ENCODE measurements at places on chromosomes 2 and 18.

GRCh38 chr2:100518801-100519200, 44.0 kb upstream of the PDCL3 start:
- no peak for DNase-seq

- DNase-seq, result no peak
These were observed 9.1 kb upstream of the PTPRM start for GRCh38 chr18:7557973-7558372.

GRCh38 chr2:234026693-234027254, 23.7 kb upstream of the SPP2 start:
- DNase-seq, result no peak

DNA sequence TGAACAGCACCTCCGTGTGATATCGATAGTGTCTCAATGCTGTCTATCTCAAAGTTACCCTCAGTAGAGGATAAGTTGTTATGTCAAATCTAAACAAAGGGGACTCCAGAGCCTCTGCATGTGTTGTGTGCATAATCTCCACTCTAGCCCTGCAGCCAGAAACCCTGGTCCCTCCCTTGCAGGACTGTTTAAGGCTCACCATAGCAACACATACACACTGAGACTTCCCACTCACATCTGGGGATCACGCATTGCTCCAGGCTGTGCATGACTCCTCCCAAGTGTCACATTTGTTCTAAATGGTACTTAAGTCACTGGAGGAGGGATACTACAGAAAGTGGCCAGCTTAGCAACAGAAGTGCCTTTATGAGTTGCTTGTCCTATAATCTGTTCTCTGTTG, 258.6 kb upstream of the CRIM1 start:
- no peak for DNase-seq

DNA sequence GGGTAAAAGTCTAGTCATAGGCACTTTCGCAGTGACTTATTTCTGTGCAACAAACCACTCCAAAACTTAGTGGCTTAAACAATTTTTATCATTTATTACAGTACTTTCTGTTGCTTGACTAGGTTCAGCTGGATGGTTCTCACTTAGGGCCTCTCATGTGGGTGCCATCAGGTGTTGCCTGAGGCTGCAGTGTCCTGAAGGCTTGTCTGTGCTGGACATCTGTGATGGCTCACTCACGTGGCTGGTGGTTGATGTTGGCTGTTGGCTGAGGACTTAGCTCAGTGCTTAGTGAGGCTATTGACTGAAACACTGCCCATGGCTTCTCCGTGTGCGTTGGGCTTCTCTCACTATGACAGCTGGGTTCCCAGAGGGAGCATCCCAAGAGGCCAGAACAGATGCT, 81.4 kb upstream of the GCFC2 start:
- DNase-seq, result no peak

DNA sequence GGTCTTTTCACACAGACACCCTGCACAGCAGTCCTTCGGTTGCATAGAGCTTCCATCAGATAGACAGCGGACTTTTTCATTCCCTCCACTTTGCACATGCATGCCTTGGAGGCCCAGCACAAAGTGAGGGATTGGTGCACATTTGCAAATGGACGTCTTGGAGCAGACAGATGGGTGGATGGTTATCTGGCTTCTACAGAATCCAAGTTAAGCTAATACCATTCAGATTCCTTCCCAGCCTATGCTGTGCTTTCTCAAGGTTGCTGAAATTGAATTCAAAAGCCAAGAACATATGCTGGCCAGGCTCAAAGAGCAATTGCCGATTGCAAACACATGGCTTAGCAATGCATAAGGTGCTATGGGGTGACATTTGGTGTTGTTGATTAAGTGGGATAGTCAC, 186.4 kb downstream of the VAPA start:
- DNase-seq, result no peak

GRCh38 chr2:73006969-73007710, 64.4 kb downstream of the SFXN5 start:
- DNase-seq, result no peak

GRCh38 chr2:128324008-128324896, 5.6 kb upstream of the HS6ST1 start:
- DNase-seq, result no peak

GRCh38 chr2:5749347-5749746, 57.2 kb downstream of the SOX11 start:
- DNase-seq, result no peak

DNA sequence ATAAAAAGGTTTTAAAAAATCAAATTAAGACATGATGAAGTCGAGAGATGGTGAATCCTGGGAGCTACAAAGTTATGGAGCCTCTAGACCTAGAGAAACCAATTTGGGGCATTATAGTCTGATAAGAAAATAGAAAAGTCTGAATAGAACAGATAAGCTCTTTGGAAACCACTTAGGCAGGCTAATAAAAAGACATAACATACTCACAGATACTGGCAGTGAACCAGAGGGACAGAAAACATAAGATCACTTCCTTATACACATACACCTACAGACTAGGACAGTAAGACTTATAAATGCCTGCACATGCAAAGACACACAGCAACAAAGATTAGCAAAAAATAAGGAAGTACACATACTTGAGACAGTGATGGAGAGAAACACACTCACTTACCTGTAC, 20.0 kb downstream of the SMC6 start:
- DNase-seq, result no peak

DNA sequence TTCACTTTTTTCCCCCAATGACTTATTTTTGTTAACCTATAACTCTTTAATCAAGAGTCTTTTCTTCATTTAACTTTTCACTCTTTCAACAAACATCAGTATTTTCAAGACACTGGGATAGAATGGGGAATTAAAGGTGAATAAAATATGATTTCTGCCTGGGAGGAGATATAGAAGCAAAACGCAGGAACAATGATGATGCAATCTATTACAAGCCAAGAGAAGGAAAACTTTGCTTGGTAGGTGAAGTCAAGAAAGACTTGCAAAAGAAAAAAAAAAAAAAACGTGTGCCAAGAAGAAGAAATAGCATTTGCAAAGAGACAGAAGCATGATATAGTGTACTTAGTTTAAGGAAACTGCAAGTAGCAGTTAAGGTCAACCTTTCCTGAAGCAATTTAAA, 207.3 kb upstream of the KCNH7 start:
- no peak for DNase-seq

DNA sequence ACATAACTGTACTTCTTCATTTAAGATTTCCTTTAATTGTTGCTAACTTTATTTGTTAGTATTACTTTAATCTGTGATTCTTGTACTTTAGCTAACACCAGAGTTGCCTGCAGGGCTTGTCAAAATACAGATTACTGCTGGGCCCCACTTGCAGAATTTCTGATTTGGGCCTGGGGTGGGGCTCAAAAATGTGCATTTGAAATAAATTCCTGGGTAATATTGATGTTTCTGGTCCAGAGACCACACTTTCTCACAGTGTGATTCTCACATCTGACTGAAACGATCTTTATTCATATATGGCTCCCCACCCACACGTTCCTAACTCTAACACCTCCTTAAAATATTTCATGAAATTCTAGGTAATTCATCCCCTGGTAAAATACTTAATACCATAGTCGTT, 452.6 kb upstream of the ACVR2A start:
- DNase-seq, result no peak

DNA sequence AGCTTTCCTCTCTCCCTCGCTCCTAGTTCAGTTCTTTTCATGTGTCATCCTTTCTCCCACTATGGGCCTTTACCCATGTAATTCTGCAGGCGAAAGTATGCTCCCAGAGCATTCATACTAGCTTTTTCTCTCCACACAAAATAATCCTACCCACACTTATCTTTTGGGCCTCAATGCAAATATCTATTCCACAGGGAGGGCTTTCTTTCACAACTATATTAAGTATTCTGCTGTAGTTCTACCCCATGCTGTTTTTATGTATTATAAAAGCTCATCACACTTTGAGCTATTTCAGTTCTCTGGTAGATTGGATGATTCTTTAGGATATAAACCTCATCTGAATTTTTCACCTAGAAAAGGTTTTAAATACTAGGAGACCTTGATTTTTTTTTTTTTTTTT, 774.6 kb upstream of the CRIM1 start:
- no peak for DNase-seq

DNA sequence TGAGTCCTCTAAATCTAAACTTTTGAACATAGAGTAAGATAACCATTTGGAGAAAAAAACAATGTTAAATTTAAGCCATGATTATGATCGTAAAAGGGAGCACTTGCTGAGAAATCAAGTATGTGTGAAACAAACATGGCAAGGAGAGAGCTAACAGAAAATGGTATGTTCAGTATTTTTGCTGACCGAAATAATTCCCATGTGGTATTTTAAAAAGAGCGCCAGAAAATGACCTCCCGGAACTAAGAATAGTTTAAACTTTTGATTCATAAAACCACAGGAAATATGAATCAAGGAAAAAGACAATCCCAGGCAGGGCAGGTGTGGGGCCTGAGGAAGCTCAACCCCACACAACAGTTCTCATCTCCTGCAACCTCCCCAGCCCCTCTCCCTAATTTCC, 74.2 kb downstream of the DOCK10 start:
- no peak for DNase-seq

DNA sequence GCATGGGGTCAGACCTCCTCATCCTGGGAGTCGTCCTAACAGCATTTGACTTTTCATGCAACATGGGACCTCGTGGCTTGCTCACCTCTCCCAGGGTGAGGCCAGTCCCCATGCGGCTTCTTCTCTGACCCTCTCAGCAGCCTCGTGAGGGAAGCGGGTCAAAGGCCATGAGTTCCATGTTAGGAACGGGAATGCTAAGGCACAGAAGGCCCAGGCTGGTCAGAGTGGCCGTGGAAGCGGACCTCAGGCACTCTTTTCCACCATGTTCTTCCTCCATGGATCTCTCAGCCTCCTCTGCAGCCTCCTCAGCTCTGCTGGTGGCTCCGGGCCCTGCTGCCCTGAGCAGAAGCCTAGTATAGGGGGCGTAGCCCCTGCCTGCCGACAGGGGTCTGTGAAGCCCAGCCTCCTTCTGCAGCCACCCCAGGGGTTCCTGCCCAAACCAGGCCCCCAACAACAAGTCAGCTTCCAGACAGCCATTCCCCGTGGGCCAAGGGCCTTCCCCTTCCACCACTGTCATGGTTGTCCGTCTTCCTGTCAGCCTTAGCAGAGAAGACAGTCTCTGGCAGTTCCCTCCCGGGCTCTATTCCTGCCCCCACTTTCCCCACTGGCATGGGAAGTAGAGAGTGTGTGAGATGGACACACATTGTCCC, 60.0 kb upstream of the OTOF start:
- no peak for DNase-seq

GRCh38 chr2:237904831-237905599, 45.6 kb downstream of the RAMP1 start:
- DNase-seq, result no peak

- no peak for DNase-seq
These were observed 6.2 kb downstream of the NAB1 start for GRCh38 chr2:190655113-190655512.

GRCh38 chr2:159399716-159400415, 113.4 kb upstream of the WDSUB1 start:
- DNase-seq, result no peak

GRCh38 chr2:129728035-129728972, 251.2 kb upstream of the RAB6C start:
- no peak for DNase-seq

DNA sequence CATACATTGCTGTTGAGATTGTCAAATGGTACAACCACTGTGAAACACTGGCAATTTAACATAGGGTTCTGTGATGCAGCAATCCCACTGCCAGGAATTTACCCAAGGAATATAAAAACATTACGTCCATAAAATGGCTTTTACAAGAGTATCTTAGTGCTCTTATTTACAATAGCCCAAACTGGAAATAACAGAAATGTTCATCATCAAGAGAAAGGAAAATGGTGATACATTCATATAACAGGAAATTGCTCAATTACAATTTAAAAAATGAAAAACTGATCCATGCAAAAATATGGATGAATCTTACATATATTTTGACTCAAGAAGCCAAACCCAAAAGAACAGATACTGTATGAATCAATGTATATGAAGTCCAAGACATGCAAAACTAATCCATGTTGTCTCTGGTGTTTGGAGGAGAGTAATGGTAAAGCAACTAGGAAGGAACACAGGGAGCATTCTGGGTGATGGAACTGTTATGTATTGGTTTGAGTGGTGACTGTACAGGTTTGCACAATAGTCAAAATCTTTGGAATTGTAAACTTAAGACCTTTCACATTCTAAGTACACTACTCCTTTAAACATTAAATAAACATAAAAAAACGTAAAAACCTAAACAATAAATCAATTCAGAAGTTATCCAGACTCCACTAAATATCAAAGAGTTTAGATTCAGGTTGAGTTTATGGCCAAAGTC, 104.8 kb upstream of the WDR75 start:
- DNase-seq, result no peak

DNA sequence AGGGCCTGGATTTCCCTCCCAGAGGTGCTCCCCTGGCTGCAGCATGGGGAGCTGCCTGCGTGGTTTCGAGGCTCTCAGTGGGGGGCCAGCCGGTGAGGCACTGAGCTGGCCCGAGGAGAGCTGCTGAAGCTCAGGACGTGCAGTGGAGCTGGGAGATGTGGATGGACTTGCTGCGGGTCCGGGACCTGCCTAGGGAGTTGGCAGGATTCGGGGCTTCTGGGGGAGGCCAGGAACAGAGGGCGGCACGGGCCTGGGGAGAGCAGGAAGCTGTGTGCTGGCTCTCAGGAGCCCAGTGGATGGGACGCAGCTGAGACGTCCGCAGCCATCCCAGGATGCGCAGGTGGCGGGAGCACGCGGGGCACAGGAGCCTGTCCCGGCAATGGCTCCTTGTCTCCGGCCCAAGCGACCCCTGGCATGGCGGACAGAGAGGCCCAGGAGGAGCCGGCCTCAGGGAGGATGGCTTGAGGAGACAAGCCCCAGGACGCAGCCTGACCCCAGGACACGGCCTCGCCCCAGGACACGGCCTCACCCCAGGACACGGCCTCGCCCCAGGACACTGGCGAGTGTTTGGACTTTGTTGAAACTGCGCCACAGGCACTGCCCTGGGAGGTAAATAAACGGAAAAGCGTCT, 116.1 kb downstream of the NFATC1 start:
- DNase-seq, result no peak

- no peak for DNase-seq
These were observed 104.8 kb downstream of the LBH start for GRCh38 chr2:30336084-30336483.

GRCh38 chr2:148896136-148896535, 21.1 kb downstream of the KIF5C start:
- DNase-seq, result no peak

DNA sequence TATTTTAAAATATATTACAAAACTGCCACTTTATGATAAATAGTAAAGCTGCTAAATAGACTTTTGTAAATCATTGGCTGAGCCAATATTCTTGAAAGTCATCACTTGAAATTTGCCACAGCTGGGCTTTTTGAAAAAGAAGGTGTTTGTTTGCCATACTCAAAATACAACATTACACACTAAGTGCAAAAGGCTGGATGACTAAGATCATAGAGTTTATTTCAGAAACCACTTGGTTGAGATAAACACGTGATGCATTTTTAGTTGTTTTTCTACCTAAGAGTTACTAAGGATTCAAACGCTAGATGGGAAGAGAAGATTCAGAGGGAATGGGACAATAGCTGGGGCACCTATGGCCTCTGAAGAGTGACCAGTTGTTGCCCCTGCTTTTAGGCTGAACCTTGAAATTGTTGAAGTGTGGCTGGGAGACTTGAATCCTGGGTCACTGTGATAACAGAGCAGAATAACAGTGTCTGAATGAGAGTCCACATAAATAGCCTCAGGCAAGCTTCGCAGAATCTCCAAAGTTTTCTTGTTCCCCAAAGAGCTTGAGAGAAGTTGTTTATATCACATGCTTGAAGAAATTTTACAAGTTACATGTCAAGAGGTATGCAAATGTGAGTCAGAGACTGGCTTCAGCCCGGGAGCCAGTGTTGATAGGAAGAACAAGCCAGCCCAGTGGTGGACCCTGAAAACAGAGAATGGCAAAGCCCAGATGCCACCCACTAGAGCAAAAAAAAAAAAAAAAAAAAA, 409.8 kb downstream of the GPD2 start:
- no peak for DNase-seq
